HepG2 (cell line): ENCODE measurements at places on chromosomes 11 and 22. TPM values are rescaled to one million over a fixed set of nuclear protein-coding genes. Genes with fewer than 3 reads are reported as not detected.
A peak's percentile ranks its signal among the peaks of the same experiment; 100 is the strongest.

DNA sequence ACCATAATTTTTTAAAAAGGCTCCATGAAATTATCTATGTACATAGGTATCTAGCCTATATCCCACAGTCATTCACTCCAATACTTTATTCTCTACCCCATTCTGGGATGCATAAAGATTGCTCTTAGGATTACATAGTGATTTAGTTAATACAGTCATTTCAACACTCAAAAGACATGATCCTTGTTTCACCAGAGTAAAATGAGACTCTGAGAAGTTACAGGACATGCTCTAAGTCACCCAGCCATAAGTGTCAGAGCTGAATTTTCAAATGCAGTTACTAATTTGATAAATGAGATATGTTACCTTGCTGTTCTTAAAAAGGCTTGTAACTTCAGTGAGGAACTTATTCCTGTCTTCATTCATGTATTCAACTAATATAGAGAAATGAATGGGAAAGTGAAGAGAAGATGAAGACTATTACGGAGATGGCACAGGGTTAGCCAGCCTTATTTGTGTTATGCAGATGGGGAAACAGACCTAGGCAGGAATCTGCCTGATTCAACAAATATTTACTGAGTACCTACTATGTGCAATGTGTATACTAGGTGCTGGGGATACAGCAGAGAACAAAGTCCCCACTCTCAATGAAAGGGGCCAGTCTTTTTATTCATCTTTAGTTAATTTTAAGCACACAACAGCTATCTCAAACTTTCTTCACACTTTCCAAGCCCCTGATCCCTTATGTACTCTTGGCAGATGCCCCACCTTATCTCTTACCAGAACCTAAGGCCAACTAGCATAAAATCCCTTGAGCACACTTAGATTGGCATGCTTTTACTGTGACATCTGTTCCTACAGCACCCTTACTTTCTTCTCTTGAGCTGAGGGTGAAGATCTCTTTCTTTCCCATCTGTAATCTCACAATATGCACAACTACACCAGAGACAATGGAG lies 21.6 kb downstream of the MAPK1 start:
- DNase-seq: no peak

DNA sequence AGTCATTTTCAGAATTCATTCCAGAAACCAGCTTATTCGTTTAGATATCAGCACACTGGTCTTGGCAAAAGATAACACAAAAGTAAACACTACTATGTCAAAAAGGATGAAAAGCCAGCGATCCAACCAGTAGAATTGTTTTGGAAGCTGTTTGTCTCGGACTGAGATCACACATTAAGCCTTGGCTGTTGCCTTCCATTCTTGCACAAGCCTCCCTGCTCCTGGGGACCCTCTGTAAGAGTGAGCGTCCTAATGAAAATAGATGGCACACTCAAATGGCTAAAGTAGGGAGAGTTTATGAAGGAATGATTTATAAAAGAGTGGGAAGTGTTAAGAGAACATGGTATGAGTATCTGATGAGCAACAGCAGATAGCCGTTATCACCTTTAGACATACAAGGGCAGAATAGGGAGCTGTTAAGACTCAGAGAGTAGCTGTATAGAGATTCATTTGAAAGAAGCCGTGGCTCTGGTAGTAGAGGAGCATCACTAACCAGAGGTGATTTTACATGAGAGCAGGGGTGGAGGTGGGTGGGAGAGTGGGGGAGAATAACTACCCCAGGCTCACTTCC lies 25.2 kb downstream of the PDE3B start:
- DNase-seq: peak; percentile 37

- no peak for DNase-seq
Observed at GRCh38 chr11:28703371-28703770, 595.2 kb downstream of the METTL15 start.

DNA sequence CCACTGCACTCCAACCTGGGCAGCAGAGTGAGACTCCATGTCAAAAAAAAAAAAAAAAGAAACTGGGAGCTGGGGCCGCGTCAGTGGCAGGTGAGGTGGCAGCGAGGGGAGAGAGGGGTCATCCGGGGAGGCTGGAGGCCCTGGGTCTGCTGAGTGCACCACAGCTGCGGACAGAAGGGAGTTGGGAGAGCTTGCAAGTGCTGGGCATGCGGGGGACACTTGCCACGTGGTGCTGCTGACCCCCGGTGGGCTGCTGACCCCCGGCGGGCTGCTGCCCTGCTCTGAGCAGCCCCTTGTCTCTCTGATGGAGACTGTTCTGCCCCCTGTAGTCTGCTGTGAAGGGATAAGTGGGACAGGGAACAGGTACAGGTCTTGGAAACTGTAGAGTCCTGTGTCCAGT lies 2.6 kb downstream of the DRAP1 start:
- DNase-seq: no peak

GRCh38 chr11:43975629-43976028 lies 33.2 kb downstream of the C11orf96 start:
- no peak for DNase-seq

DNA sequence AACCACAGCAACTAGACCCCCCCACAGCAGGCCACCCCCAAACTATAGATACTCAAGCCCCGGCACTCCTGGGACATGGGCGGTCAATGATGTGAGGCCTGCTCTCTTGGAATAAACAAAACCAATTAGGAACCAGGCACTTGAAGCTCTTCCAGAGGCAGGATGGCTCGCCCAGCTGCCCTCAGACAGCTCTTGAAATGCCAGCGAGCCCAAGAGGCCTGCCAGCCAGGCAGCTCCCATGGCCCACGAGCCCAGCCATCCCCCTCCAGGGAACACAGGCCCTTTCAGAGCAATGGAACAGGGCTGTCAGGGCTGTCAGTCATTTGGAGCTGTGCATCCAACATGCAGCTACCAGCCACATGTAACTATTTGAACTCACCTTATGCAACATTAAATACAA lies 34.0 kb upstream of the TFIP11 start:
- DNase-seq: no peak

DNA sequence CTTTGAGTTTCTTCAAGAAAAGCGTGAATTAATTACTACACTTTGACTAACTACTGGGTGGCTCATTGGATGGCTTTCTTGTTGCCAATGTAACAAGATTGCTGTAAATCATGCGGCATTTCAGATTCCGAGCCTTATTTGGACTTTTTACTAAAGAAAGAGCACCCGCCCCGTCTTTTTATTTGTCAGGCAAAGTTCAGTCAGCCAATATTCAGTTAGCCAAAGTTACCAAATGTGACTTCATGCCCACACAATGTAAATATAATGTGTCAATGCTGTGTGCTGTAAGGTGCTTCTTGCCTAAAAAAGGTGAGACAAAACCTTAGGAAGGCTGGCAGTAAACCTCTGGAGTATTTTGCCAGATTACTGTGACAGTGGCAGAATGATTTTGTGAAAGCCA lies 14.8 kb downstream of the FLI1 start:
- DNase-seq: no peak

GRCh38 chr22:49266561-49267519 lies 560.8 kb downstream of the BRD1 start:
- DNase-seq: no peak

GRCh38 chr22:27113211-27113635 lies 455.8 kb downstream of the MIAT start:
- peak; percentile 63 for DNase-seq

GRCh38 chr11:112118176-112118575 lies 31.5 kb downstream of the SDHD start:
- DNase-seq: no peak

- peak; percentile 7 for DNase-seq
Observed at GRCh38 chr22:28379075-28379779, 300.4 kb downstream of the TTC28 start.

GRCh38 chr22:17917490-17917983 lies 106.8 kb downstream of the MICAL3 start:
- no peak for DNase-seq

DNA sequence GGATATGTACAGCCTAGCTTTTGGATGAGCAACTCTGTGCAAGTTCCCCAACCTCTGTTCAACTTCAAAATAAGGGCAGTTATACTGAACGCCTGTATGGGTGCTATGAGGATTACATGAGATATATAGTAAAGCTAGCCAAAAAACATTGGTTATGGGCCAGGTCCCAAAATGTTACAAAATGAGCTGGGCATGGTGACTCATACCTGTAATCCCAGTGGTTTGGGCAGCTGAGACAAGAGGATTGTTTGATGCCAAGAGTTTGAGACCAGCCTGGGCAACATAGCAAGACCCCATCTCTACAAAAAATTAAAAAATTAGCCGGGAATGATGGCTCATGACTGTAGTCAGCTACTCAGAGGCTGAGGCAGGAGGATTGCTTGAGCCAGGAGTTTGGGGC lies 118.4 kb downstream of the TEAD1 start:
- no peak for DNase-seq

GRCh38 chr22:47452184-47452583 lies 689.7 kb downstream of the TBC1D22A start:
- peak; percentile 53 for DNase-seq

GRCh38 chr11:92342886-92343285 lies 118.3 kb downstream of the FAT3 start:
- DNase-seq: no peak

DNA sequence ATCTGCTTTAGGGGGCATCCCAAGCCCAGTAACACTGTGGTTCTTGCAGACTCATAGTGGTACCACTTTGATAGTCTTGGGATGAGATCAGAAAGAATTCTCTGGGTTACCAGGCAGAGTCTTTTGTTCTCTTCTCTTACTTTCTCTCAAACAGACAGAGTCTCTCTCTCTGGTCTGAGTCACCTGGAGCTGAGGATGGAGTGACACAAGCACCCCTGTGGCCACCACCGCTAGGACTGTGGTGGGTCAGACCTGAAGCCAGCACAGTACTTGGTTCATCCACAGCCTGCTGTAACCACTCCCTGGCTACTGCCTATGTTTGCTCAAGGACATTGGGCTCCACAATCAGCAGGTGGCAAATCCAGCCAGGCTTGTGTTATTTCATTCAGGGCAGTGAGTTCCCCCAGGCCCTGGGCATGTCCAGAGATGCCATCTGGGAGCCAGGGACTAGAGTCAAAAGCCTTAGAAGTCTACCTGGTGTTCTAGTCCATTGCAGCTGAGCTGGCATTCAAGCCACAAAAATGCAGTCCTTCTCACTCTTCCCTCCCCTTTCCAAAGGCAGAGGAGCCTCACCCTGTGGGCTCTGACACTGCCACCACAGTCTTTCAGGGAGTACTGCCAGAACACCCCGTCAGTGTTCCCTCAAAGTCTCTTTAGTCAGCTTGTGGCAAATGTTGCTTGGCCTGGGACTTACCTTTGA lies 29.9 kb downstream of the ENDOD1 start:
- peak; percentile 10 for DNase-seq

- no peak for DNase-seq
Observed at GRCh38 chr11:1862588-1863351, 9.9 kb downstream of the LSP1 start.

DNA sequence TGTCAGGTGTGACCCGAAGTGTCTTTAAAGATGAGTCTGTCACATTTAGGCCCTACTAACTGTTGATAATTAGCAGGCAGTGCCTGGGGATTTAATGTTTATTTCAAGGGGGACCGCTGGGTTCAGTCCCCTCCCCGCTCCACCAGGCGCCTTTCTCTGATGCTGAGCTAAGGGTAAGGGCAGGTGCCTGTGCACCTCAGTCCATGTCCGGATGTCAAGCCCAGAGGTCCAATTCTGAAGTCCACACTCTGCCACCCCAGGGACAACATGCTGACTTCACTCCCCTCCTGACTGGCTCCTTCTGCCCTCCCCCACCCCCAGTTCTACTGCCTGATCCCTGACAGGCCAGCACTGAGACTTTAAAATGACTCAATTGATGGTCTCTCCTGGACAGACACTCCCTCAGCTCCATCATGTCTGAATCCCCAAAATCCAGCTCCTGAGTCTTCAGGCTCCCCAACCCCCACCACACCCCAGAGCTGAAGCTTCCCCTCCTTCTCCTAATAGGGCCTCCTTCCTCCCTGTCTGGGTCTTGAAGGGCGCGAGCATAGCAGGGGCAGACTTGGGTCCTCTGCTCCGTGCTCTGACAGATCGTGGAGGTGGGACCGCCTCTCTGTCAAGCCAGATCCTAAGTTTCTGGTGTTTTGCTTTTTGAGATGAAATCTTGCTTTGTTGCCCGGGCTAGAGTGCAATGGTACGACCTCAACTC lies 49.8 kb upstream of the ANO1 start:
- DNase-seq: no peak

DNA sequence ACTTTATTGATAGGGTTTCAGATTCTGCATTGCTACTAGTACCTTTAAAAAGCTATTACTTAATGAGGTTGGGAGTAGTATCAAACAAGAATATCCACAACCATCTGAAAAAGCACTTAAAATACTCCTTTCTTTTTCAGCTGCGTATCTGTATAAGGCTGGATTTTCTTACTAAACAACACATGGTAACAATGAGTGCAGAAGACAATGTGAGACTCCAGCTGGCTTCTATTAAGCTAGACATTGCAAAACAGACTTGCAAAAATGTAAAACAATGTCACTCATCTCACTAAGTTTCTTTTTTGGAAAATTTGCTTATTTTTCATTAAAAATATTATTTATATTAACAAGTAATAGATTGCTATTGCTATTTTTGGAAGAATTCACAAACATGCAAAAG lies 132.6 kb downstream of the WNT11 start:
- DNase-seq: no peak

DNA sequence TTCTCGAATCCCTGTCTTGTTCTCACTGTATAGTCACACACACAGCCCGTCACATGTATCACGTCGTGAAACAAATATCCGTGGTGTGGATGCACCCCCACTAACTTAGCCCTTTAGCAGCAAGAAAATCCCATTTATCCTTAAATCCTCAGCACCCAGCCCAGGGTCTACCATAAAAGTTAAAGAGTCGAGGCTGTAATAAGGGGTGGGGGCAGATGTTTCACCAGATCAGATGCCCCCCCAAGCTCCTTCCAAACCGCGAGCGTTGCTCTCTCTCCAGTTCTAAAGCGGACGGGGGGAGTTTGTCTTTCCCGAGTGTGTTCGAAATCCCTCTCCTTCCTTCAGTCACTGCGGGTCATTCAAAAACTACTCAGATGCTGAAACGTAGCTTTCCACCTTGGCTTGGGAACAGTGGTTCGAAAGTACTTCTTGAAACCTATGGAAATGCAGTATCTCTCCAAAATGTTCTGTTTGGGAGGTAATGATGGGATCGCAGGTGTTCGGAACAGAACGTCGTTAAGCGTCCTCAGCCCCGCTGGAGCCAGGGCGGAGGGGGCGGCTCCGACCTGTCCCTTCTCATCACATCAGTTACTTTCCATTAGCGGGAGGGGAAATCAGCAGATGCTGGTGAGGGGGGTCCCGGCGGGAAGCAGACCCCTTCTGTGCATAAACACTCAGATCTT lies 156.2 kb downstream of the BRD1 start:
- no peak for DNase-seq

PRPF19 gene
- polyA plus RNA-seq: 25.0 and 27.4 TPM in 2 replicates

GANAB gene
- polyA plus RNA-seq: 234 and 251 TPM in 2 replicates

NUDT22 gene
- 33.5 and 38.6 TPM in 2 replicates for polyA plus RNA-seq

CNTF gene
- polyA plus RNA-seq: 0.47 and 0.51 TPM in 2 replicates

PRR33 gene
- polyA plus RNA-seq: not detected in 2 replicates

GLYAT gene
- not detected in 2 replicates for polyA plus RNA-seq

LUZP2 gene
- polyA plus RNA-seq: not detected in 2 replicates

ARHGEF17 gene
- 28.8 and 37.7 TPM in 2 replicates for polyA plus RNA-seq
